ENCODE measurements at places on chromosomes 2 and 18.

GRCh38 chr2:152241948-152242729, 66.6 kb upstream of the STAM2 start:
- no peak for DNase-seq

DNA sequence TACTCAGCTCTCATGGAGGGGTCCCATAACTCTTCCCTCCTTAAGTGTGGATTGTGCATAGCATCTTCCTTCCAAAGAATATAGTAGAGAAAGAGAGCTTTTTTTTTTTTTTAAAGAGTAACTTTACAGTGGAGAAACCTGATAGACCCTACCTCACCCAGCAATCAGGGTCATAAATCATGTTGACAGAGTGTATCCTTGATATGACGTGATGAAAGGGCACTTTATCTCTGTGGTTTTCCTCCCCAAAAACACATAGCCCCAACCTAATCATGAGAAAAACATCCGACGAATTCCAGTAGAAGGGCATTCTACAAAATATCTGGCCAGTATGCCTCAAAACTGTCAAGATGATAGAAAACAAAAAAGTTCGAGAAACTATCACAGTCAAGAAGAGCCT, 29.5 kb upstream of the MEIS1 start:
- DNase-seq: no peak

- no peak for DNase-seq
Measured at GRCh38 chr2:11541693-11542274, 7.9 kb downstream of the GREB1 start.

- DNase-seq: no peak
Measured at GRCh38 chr2:175476374-175476773, 294.9 kb upstream of the ATP5MC3 start.

- no peak for DNase-seq
Measured at GRCh38 chr2:26652361-26653041, 11.3 kb upstream of the CIB4 start.

GRCh38 chr2:129176375-129176774, 803.1 kb upstream of the RAB6C start:
- DNase-seq: no peak

- DNase-seq: no peak
Measured at GRCh38 chr18:11081009-11081532, 68.3 kb downstream of the PIEZO2 start.

GRCh38 chr2:113711851-113712250, 44.6 kb downstream of the SLC35F5 start:
- DNase-seq: no peak

- DNase-seq: peak; percentile 46
Measured at GRCh38 chr2:71877636-71878035, 270.0 kb downstream of the CYP26B1 start.

DNA sequence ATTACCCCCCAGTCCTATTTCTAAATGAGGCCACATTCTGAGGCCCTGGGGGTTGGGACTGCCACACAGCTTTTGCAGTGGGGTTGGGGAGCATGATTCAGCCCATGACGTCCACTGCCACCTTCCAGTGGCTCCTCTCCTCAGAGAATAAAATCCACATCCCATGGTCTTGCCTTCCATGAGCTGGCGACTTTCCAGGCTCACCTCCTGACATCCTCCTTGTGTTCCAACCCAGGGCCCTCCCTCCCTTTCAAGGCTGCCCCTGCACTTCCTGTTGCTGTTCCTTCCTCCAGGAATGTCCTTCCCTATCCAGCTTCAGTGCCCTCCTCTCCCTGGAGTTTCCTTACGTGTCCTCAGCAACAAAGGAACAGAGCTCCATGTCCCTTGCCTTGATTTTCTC, 187.3 kb upstream of the ID2 start:
- no peak for DNase-seq

- DNase-seq: no peak
Measured at GRCh38 chr2:111534910-111535352, 349.1 kb downstream of the ANAPC1 start.

DNA sequence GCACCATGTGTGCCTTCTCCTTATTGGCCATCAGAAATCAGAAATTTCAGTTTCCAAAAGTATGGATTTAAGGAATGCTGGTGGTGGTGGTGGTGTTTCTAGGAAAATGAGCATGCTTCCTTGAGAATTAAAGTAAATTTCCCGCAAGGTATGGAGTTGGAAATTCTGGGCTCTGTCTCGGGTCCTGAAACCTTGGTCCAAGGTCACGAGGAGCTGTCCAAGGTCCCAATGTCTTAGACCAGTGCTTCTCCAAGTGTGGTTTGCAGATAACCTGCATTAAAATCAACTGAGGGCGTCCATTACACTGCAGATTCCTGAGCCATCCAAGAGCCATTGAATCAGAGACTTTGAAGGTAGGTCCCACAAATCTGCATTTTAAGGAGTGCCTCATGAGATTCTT, 210.9 kb upstream of the PKDCC start:
- no peak for DNase-seq

GRCh38 chr2:71824436-71824835, 323.2 kb downstream of the CYP26B1 start:
- DNase-seq: no peak

- DNase-seq: no peak
Measured at GRCh38 chr2:46854260-46854659, 61.3 kb downstream of the MCFD2 start.

DNA sequence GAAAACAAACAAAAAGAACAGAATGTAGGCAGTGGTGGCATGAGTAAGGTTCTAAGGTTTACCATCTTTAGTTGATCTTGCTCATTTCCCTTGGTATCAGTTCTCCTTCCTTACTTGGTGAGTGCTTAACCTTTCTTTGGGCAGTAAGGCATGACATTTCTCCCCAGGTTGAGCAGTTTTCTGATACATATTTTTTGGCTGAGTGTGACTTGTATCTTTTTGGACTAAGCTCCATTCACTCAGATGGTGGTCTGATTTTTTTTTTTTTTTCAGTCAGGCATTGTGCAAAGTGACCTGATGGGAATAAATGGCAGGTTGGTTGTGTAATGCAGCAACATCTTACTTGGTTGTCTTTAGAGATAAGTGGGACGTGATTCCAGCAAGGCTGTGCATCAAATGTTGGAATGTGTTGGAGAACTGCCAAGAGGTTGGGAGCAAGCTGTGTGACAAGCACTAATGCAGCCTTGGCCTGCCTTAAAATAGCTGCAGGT, 15.1 kb downstream of the SPTBN1 start:
- peak; percentile 65 for DNase-seq

GRCh38 chr18:23932385-23933067, 82.0 kb upstream of the TTC39C start:
- DNase-seq: no peak

DNA sequence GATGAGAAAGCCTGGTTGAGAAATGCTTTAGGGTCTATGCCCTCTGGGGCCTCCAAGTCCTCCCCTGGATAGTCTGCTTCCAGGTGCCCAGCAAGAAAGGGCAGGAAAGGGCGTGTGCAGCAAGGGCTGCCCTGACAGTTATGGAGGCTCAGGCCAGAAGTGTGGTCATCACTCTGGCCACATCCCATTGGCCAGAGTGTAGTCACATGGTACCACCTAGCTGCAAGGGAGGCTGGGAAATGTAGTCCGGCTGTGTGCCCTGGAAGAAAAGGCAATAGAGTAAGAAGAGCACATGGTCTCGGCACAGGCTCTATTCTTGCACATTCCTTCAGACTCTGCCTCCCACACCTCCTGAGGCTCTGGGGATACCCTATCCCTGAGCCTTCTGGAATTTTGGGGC, 35.7 kb downstream of the ODC1 start:
- no peak for DNase-seq

DNA sequence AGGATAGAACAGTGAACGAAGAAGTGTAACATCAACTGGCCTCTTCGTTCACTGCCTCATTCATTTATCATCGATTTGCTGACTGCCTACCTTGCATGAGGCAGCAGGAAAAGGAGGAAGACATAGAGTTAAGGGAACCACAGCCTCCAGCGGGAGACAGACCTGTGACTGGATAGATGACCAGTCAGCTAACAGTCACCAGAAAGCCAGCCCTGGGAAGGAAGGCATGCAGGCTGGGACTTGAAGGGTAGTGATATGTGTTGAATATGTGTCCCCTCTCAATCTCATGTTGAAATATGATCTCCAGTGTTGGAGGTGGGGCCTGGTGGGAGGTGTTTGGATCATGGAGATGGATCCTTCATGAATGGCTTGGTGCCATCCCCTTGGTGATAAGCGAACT, 58.3 kb downstream of the CTIF start:
- DNase-seq: no peak

DNA sequence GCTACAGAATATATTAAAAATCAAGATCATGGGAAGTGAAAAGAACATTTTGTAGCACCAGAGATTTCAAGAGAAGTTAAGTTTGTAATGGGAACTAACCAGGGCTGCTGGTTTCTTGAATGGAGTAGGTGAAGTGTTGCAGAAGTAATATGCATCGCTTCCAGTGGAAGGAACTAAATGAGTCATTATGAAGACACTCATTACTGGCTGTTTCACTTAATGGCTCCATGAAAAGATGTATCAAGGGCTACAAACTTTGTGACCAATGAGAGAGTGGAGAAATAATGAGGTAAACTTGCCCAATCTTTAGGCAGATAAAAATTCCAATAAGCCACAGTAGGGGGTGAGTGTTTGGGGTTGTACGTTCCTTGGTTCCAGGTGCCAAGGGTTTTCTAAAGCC, 380.4 kb upstream of the POU3F3 start:
- no peak for DNase-seq

DNA sequence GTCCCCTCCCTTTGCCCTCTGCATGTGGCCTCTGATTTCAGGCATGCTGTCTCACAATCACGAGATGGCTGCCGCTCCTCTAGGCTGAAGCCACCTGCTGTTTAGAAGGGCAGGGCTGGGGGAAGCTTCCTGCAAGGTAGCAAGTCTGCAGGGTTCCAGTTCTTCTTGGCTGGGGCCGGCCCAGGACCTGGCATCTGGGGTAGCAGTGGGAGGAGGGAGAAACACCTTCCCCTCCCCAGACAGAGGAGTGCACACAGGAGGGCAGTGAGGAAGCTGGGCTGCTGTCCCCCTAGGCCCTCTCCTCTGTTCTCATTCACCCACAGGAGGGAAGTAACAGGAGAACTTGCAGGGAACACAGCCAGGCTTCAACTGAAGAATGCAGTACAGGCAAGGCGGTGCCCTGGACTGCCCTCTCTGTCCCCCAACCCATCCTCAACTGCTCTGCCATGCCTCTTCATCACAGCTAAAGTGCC, 345.9 kb upstream of the HS6ST1 start:
- DNase-seq: no peak

All from NCI-H345 (cell line).